Stimulated activated CD8-positive, alpha-beta memory T cell treated with anti-CD3 and anti-CD28 coated beads, Interleukin-2, amount 100 ng/mL, for 1 hour (primary cell): ENCODE measurements at places on chromosomes 7 and 10.

- DNase-seq = no peak
Measured at GRCh38 chr7:14714161-14714728, 188.3 kb downstream of the DGKB start.

GRCh38 chr7:36048141-36048901 lies 104.7 kb upstream of the EEPD1 start:
- DNase-seq = no peak

DNA sequence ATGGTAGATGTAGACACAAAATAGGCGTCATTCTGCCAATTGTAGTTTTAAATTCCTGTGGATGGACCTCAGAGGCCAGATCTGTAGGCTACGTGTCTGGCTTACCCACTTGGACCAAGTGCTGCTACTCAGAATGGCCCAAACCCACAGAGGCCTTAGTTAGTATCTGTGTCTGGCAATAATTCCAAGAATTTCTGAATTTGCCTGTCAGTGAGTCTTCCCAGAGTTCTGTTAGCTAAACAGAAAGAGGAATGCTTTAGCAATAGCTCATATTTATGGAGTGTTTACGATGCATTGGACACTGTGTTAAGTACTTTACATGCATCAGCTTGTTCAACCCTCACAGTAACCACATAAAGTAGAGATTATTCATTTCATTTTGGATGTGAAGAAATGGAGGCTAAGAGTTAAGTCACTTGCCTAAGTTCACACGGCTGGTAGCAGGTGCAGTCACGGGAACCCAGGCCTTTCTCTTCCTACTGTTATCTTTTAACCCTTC lies 231.8 kb downstream of the PTEN start:
- no peak for DNase-seq

DNA sequence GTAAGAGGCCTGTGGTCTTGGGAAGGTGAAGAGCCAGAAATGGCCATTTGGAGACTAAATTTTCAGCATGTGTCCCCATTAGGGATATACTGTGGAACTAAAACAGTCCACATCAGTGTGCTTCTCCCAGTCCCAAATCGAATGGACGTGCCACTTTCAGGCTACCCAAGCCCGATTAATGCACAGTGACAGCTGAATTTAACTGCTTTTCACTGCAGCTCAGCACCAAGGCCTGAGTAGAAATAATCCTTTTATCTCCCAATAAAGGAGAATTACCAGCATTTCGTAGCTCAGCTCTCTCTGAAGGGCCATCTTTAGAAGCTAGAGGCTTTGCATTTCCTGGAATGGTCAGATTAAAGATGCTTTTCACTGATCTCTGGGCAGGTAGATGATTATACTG lies 183.3 kb downstream of the NPSR1 start:
- no peak for DNase-seq

DNA sequence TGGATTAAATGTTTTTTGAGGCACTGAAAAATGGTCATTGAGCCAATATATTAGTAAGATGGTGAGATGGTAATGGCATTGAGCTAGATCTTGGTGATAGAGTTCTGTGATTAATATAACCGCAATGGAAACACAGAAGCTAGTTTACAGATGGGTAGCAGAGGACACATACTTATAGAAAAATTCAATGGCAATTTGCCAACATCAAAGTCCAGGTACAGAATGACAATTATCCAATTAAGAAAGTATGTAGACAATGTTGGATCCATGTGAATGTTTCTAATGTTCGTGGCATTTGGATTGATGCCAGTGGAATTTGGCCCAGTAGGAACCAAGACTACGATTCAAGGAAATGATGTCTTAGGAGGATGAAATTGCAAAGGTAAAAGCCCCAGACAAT lies 187.8 kb downstream of the GNAT3 start:
- DNase-seq = no peak

DNA sequence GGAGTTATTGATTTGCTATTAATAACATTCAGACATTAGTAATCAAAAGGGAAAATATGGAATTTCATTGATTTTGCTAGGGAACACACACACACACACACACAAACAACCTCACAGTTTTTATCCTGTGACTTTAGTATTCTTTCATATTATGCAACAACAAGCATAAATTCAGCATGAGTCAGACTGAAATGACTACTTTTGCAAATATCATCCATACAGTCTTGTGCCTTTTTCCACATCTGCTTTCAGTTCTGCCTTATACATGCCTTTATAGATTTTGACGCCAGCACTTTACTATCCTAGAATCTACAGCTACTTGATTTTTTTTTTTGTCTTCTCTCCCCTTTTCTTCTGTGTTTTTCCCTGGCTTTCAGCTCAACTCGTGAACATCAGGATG lies 975.8 kb upstream of the LRRTM3 start:
- no peak for DNase-seq

GRCh38 chr7:108181073-108181985 lies 51.2 kb upstream of the LAMB4 start:
- DNase-seq = no peak

GRCh38 chr10:114713525-114714090 lies 55.5 kb upstream of the ABLIM1 start:
- no peak for DNase-seq

DNA sequence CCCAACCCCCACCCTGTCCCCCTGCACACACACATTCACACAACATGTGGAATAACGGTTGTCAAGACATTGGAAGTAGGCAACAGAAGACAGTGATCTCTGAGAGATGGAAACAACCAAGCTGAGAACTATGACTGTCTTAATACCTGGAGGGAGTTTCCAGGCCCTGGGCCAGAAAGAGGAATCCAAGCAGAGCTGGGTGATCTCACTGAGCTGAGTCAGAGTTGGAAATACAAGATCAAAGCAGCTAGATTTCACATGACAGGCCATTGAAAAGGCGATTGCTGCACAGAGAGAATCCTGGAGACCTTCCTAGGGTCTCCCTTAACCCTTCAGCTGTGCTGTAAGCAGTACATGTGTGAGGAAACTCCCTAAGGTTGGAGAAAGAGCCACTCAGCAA lies 165.8 kb upstream of the PRSS1 start:
- no peak for DNase-seq

DNA sequence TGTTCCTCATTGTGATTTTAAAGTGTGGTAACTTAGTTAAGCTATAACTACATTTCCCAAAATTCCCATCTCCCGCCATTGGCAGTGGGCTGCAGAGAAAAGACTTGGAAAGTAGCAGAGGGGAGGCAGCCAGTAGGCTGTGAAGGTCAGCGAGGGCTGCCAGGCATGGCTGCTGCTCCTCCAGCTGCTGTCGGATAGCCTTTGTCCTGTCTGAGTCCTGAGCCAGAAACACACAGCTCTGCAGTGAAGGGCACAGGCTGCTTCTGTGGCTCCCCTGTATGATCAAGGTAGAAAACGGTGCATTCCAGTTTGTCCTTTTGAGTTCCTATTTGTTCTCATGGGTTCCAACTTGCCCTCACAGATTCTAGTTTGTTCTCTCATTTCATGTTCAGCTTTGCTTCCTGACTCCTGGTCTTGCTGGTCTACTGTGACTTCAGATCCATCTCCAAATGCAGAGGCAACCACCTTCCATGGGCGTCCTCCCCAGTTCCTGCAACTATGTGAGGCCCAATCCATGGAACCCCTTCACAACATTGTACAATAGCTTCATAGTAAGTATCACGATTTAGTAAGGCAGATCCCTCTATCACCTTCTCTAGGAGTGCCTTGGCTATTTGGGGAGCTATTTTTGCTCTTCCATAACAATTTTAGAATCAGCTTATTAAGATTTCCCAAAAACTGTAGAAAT lies 31.7 kb downstream of the SYPL1 start:
- DNase-seq = no peak

GRCh38 chr7:1939434-1940401 lies 269.6 kb downstream of the ELFN1 start:
- DNase-seq = no peak

- no peak for DNase-seq
Measured at GRCh38 chr10:121322046-121322445, 276.2 kb downstream of the FGFR2 start.

GRCh38 chr7:82382276-82382675 lies 61.3 kb downstream of the CACNA2D1 start:
- no peak for DNase-seq

DNA sequence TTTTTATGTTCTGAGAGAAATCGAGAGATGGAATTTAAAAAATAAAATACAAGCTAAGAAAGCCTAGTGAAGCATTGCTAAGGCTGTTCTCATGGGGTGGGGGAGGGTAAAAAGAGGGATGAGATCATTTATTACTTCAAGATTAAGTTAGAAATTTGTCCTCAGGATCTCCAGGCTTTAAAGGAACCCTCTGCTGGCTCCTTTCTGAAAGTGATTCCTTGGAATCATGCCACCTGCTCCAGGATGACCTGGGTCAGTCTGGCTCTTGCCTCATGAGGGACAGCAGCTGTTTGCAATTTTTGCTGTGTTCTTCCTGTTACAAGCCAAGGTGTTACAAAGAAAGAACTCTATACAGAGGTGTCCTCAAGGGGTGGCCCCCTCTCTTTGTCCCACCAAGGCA lies 69.8 kb downstream of the CDK1 start:
- no peak for DNase-seq

- DNase-seq = no peak
Measured at GRCh38 chr10:120205368-120206018, 251.5 kb upstream of the PLPP4 start.

- no peak for DNase-seq
Measured at GRCh38 chr7:55423277-55423711, 58.2 kb downstream of the LANCL2 start.

DNA sequence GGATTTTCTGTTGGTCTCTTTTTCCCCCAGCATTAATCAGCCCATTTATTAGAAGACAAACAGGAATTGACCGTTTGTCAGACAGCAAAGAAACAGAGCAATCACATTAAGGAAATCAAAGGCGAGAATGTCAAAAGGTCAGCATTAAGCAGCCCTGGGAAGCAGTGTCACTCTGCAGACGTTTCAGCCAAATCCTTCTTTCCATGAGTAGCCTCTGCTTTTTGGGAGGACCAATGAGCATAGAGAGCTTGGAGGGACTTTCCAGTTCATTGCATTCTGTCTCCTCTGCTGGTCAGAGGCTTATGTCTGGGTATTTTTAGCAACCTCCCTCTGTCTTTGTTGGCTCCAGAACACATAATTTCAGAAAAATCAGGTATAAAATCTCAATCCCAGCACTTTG lies 481.4 kb downstream of the GALNT17 start:
- no peak for DNase-seq

DNA sequence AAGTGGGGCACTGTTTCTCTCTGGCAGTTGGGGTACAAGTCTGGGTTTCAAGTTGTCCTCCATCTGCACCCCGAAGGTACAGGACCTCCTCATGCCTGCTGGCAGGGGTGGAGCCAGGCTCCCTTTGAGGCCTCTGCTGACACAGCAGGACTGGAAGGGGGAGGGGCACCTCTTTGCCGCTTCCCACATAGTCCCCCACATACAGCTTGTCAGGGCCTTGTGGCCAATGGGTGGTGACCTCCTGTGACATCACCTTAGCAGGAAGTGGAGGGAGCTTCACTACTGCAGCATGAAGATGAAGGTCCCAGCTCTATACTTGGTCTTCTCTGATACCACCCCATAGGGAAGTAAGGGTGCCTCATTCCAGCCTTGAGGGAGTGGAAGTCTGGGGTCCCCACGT lies 167.8 kb downstream of the RAMP3 start:
- no peak for DNase-seq

DNA sequence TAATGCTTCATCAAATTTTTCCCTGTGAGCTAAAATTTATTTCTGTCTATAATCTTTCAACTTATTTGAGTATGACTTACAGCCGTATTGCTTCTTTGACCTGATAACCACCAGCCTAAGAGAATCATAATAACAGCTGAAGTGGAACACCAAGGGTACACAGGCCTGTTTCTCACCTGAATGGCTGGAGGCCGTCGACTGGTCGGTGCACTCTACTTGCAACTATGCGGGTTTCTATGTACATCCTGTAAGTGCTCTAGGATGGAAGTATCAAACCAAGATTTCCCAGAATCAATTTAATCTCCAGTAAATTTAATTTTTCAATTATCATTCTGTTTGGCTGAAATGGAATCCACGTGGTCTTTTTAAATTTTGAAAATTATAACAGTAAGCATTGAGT lies 504.8 kb upstream of the PHF14 start:
- no peak for DNase-seq

- DNase-seq = no peak
Measured at GRCh38 chr7:22001345-22002004, 55.8 kb upstream of the CDCA7L start.

GRCh38 chr7:106450716-106451115 lies 165.9 kb upstream of the NAMPT start:
- no peak for DNase-seq

- DNase-seq = no peak
Measured at GRCh38 chr7:151936207-151936606, 20.0 kb upstream of the GALNTL5 start.
